Colonic mucosa (tissue), 4 donors: ENCODE measurements at places on chromosomes 5 and 9. TPM values are rescaled to one million over a fixed set of nuclear protein-coding genes. Genes with fewer than 3 reads are reported as not detected.
A peak's percentile ranks its signal among the peaks of the same experiment; 100 is the strongest.

AFAP1L1 gene
- total RNA-seq: 4.0 TPM

- H3K27ac ChIP-seq: no peak overlapping the region
- no peak for DNase-seq
- no peak overlapping the region for H3K4me3 ChIP-seq
- H3K27me3 ChIP-seq: no peaks in the 10 kb centered on the region
- no peaks in the 10 kb centered on the region for H3K36me3 ChIP-seq
Observed at GRCh38 chr5:94702729-94703128, 84.3 kb downstream of the SLF1 start.

GRCh38 chr5:81898403-81898802, 73.4 kb upstream of the ATG10 start:
- H3K36me3 ChIP-seq: no peaks in the 10 kb centered on the region
- H3K27ac ChIP-seq: no peak overlapping the region
- H3K4me1 ChIP-seq: no peaks in the 10 kb centered on the region
- no peak for DNase-seq
- no peak overlapping the region for H3K4me3 ChIP-seq

- no peaks in the 10 kb centered on the region for H3K27me3 ChIP-seq
- H3K4me1 ChIP-seq: no peaks in the 10 kb centered on the region
- H3K4me3 ChIP-seq: no peak overlapping the region
Observed at GRCh38 chr9:111622626-111623025, 8.5 kb upstream of the DNAJC25 start.

DNA sequence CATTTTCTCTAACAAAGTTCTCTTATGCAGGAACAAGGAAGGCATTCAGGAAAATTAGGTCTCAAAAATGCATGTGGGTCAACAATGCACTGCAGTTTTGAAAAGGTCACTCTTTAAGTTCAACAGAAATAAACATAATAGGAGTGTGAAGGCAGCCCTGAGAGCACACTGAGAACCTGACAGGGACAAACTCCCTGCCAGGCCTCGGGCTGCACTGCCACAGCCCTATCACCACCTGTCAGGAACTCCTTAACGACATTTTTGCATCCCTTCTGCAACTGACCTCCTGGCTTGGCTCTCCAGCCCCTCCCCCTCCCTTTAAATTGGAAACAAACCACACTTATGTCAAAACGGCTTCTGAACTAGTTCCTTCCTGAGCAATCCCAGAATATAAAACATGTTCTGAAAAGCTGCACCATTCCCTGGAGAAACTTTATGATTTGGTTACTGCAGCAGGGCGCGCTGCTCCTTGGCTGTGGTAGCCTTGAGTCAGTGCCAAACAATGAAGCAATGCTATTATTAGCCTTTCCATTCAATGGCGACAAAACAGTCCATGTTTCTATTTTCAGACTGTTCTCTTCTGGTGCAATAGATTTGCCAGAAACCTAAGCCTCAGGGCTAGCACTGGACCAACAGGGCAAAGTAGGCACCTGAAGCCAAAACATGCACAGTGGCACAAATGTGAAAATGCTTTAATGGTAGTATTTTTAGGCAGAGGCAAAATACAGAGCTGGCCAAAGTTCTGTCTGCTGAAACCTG, 160.1 kb upstream of the ZNF608 start:
- H3K4me1 ChIP-seq: peaks cover 7% of the 10 kb centered on the region
- peak overlapping the region; percentile 45 for H3K27ac ChIP-seq
- no peaks in the 10 kb centered on the region for H3K36me3 ChIP-seq
- DNase-seq: peak; percentile 67
- H3K27me3 ChIP-seq: no peaks in the 10 kb centered on the region
- H3K4me3 ChIP-seq: no peak overlapping the region

DNA sequence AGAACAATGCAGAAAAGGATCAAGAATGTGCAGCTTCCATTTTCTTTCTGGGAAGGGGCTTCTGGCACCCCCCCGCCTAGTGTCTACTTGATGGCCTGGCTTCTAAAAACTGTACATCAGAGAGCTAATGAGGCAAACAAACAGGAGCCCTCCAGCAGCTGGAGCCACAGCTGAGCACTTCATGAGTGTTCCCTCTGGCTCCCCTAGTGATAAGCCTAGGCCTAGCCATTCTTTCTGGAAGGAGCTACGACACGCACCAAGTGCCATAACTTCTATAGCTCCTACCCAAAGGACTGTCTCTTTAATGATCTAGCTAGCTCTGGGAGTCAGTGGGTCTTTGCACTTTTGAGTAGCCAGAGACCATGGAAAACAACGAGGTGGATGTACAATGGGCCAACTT, 66.1 kb downstream of the DNAH5 start:
- no peaks in the 10 kb centered on the region for H3K4me1 ChIP-seq
- no peaks in the 10 kb centered on the region for H3K36me3 ChIP-seq
- no peak for DNase-seq
- no peak overlapping the region for H3K27ac ChIP-seq
